HCT116 (cell line): ENCODE measurements at places on chromosomes 4 and X.

DNA sequence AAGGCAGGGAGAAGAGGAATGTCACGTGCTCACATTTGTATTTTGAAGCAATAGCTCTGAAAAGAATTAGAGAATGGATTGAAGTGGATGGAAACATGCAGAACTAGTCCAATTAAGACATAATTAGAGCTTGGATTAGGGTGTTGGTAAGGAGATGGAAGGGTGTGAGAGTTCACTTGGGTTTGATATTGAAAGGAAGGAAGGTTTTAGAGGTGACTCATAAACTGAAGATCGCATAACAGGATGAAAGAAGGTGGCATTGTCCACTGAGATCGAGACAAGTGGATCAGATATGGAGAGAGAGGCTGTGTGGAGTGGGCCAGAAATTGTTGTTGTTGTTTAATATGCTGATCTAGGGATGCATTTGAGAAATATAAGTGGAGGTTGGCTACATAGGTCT lies 244.0 kb upstream of the SMIM31 start:
- DNase-seq: no peak
- no peak overlapping the region for H3K27ac ChIP-seq
- H3K4me3 ChIP-seq: no peak overlapping the region
- H3K4me1 ChIP-seq: no peaks in the 10 kb centered on the region
- H3K27me3 ChIP-seq: no peaks in the 10 kb centered on the region

DNA sequence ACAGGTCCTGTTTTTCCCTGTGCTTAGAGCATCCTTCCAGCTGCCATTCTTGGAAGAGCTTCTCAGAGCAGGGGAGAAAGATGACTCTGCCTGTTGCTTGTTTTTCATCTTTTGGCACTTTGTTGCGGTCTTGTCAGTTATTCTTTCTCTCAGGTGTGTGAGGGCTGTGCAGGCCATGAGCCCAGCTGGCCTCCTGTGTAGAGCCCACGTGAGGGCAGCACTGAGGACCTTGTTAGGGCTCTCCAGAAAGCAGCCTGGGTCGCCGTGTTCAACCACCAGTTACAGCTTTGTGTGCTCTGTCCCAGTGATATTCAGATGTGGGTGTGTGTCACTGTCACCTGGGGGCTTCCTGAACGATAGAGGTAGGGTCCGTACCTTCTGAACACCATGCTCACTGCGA lies 52.8 kb downstream of the NOP14 start:
- H3K27ac ChIP-seq: no peak overlapping the region
- H3K36me3 ChIP-seq: peaks cover 27% of the 10 kb centered on the region
- H3K4me3 ChIP-seq: no peak overlapping the region

DNA sequence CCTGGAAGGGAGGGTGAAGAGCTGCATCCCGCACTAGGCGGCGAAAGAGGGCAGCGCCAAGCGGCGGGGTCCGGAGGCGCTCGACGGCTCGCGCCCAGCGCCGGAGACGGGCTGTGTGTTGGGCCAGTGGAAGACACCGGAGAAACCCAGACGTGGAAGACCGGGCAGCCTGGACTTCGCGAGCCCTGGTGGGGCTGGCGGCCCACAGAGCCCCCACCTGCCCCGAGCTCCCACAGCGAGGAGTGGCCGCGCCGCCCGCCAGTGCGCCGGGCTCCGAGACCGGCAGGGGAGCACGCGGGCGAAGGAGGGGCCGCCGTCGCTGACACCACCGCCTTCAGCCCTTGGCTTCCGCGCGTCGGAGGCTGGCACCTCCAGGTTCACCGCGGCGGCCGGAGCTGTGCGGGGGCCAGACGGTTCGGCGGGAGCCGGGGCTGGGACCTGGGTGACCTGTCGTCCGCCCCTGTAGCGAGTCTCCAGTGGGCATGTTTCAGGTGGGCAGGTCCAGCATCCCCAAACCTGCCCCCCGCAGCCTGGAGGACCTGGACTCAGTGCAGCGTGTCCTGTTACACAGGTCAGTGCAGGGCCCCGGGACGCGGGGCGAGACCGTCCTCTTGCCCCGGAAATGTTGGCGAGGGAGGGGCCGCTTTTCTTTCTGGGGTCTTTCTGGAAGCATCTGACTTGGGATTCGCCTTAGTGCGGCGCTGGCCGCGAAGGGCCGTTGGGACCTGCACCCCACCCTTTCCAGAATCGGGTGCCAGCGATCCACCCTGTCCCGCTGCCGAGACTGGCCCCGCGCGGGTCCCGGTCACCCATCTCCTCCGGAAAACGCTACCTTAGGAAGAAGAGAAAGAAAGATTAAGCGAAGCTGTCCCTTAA lies 9.6 kb upstream of the INTU start:
- H3K4me3 ChIP-seq: no peak overlapping the region
- H3K27me3 ChIP-seq: no peaks in the 10 kb centered on the region
- no peaks in the 10 kb centered on the region for H3K36me3 ChIP-seq
- no peaks in the 10 kb centered on the region for H3K4me1 ChIP-seq

DNA sequence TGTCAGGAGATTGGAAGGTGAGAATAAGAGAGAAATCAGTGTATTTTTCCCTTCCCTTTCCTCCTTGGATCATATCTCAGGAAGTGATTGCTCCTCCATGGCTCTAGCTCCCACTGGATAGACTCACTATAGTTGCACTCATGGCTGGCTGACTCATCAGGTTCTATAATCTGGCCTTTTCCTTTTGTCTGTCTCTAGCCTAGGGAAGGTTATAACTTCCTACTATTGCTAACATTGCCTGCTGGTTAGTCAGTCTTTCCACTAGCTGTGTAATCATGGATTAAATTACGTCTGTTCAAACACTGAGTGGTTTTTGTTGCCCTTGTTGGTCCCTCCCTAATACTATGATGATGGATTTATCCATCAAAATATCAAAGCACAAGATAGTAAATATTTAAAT lies 195.5 kb upstream of the VEGFC start:
- peaks cover 5% of the 10 kb centered on the region for H3K4me1 ChIP-seq
- H3K27me3 ChIP-seq: no peaks in the 10 kb centered on the region
- H3K27ac ChIP-seq: no peak overlapping the region
- no peak overlapping the region for H3K4me3 ChIP-seq

DNA sequence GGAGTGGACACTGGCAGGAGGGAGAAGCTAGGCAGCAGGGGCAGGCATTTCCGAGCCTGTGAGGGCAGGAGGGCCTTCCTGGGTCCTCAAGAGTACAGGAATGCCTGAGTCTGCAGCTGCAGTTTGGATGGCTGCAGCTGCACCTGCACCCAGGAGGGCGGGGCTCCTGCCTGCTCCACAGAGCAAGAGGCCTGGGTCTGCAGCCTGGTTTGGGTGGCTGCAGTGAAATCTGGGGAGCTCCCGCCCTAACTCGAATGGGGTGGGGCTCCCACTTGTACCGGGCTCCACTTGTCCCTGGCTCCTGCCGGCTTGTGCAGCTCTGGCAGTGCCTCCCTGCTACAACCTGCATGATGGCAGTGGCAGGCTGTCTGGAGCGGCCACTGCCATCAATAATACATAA lies 436.0 kb downstream of the ARHGAP24 start:
- H3K27me3 ChIP-seq: no peaks in the 10 kb centered on the region
- no peaks in the 10 kb centered on the region for H3K36me3 ChIP-seq
- no peak for DNase-seq
- H3K4me3 ChIP-seq: no peak overlapping the region

GRCh38 chr4:76003035-76003434 lies 4.3 kb downstream of the CXCL9 start:
- no peaks in the 10 kb centered on the region for H3K27me3 ChIP-seq
- no peak overlapping the region for H3K27ac ChIP-seq
- H3K4me1 ChIP-seq: no peaks in the 10 kb centered on the region
- no peaks in the 10 kb centered on the region for H3K36me3 ChIP-seq
- H3K4me3 ChIP-seq: no peak overlapping the region
- no peak for DNase-seq

GRCh38 chrX:79133904-79134303 lies 10.6 kb upstream of the GPR174 start:
- no peaks in the 10 kb centered on the region for H3K27me3 ChIP-seq
- H3K27ac ChIP-seq: no peak overlapping the region
- H3K4me1 ChIP-seq: no peaks in the 10 kb centered on the region

DNA sequence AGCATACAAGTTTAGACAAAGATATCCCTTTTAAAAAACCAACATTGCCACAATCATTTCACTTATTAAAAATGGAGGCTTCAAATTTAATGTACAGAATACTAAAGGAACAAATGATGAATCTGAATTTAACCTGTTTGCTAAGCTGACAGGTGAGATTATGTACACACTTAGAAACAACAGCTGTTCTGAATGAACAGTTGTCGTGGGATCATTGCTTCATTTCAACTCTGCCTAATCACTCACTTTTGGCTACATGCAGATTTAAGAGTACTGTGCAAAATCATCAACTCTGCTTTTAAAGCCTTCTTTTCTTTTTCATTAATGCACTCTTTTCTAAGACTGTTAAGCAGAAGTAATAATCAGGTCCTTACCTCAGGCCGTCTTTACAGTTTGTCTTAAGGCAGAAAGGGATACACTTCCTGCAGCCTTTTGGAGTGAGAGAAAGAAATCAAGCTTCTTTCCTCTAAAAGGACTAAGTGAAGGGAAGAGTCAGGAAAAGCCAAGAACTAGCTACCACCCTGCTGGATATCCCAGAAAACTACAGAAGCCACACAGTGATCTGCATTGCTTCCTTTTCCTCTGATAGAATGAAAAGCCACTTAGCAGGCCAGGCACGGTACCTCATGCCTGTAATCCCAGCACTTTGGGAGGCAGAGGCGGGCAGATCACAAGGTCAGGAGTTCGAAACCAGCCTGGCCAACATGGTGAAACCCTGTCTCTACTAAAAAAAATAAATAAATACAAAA lies 54.7 kb upstream of the NPNT start:
- H3K27ac ChIP-seq: no peak overlapping the region
- H3K4me1 ChIP-seq: no peaks in the 10 kb centered on the region
- no peaks in the 10 kb centered on the region for H3K36me3 ChIP-seq
- no peaks in the 10 kb centered on the region for H3K27me3 ChIP-seq
- no peak overlapping the region for H3K4me3 ChIP-seq
